ENCODE measurements at places on chromosomes 4 and X.

- no peak for DNase-seq
These were observed 37.4 kb downstream of the EDA2R start for GRCh38 chrX:66601522-66601921.

DNA sequence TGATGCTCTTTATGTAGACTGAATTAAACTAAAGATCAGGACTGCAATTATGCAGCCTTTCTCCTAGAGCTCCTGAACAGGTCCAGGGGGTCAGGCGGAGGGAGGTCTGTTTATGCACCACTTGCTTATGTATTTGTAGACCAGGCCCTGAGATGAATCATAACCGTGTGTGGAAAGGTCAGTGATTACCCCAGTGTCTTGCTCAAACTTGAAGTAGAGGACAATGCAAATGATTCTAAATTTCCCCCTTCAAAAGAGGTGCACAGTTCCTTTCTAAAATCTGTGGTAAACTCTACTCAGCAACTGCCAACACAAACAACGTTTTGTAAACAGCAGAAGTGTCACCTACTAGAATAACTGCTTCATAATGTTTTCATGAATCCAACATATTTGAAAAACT, 13.0 kb upstream of the TBC1D9 start:
- no peak for DNase-seq

DNA sequence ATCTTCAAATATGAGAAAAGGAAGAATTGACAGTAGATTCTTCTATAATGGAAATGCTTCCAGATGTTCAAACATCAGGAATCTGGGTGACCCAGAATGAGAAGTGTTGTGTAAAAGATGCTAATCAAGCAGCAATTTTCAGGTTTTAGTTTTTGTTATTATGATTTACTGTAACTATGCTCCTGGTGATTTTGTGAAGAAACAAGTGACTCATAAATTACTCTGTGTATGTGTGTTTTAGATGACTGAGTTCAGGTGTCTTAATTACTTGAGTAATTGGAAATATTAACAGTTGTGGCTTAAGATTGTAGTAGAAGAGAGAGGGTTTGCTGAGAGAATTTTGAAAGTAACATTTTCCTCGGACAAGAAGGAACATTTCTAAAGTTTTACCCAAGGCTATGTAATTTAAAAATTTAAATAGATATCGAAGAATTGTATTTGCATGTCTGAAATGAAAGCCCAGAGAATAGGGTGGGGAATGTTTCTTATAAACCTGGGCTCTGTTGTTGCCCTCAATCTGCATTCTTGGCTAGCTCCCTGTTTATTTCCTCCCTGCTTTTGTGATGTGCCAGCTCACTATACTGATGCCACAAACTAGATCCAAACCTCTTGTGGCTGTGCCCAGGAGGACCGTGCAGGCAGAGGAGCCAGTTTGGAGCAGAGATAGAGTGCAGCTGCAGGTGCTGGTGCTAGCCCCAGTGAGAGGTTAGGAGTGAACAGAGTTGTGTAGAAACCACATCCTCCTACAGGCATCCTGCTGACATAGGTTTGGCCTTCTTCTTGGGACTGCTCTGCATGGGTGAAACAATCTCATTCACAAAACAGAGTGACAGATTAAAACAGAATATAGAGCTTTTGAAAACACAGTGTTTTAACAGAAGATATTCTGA, 25.4 kb upstream of the TNIP3 start:
- DNase-seq, result no peak

DNA sequence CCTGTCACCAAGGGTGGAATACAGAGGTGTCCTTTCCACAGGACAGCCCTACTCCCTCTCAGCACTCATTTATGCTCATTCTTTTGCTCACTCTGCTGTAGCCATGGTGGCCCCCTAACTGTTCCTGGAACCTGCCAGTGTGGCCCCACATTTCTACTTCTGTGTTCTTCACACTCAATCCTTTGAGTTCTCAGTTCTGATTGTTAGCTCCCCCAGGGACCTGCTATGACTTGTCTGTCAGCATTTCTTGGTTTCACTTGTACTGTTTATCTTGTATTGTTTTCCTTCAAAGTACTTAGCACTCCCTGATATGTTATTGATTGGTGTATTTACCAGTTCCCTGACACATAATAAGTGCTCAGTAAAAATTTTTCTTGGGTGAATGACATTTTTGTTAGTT, 14.9 kb downstream of the VBP1 start:
- DNase-seq, result no peak
